AG04449 (cell line): ENCODE measurements at places on chromosomes 3 and 15.

GRCh38 chr3:171195686-171196085 is 169.2 kb upstream of the SLC2A2 start:
- no peak for DNase-seq

DNA sequence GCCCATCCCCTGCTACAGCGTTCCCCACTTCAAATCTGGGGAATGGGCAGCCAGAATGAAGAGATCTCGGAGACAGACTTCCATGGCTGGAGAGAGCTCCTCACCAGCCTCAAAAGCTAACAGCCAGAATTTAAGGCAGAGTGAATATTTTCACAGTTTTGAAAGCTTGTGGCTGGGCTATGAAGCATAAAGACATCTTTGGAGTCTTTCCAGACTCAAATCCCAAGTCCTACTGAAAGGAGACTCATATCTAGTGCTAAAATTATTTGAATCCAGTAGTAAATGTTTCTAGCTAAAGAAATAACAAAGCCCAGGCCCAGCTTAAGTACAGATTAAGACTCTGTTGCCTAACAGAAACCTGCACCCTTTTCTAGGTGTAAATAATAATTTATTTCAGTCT is 628.4 kb upstream of the ALCAM start:
- peak; percentile 19 for DNase-seq

DNA sequence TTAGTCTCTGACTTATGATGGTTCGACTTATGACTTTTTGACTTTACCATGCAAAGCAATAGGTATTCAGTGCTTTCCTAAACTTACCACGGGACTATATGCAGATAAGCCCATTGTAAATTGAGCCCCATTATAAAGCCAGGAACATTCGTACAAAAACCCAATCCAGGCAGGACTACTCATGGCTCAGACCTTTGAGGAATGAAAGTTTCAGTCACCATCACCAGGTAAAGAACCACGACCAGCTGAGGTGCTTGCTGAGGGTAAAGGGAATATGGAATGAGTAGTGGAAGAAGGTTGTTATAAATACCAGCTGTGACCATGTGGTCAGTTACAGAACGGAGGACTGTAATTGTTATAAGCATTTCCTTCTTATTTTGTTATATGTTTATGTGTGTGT is 54.9 kb upstream of the BNC1 start:
- DNase-seq: no peak

GRCh38 chr3:159624616-159625015 is 364.0 kb upstream of the IL12A start:
- no peak for DNase-seq

DNA sequence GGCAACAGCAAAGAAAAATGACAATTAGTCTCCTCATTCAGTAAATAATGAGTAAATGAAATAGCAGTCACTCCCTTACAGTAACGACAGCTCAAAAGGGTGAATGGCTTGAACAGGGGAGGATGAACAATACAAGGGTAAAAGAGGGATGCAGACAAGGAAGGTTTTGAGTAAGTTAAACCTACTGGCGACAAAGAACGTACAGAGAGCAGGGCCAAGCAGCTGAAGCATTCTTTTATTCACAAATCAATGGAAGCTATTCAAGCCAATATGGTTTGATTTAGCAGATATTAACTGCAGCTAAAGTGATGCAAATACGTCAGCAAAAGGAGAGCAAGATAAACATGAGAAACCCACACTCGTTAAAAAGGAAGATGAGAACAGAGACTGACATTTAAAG is 90.7 kb upstream of the ICE2 start:
- no peak for DNase-seq

DNA sequence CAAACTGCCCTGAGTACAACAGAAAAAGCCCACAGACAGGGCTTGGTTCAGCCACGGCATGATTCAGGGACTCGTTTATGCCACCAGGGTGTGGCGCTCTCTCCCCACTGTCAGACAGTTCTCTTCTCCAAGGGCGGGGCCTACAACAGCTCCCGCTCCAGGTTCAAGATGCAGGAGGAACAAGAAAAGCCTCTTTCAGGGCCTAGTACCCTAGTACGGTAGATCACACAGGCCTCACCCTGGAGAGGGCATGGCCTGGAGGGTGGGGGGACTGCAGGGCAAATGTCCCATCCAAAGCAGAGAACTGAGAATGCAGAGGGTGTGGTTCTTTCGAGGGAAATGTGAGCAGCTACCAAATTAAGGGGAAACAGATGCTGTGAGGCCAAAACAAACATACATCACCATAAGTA is 12.0 kb downstream of the MESD start:
- no peak for DNase-seq

GRCh38 chr3:134009345-134010000 is 20.3 kb downstream of the SLCO2A1 start:
- no peak for DNase-seq

- DNase-seq: no peak
Observed at GRCh38 chr3:3783696-3784095, 15.5 kb upstream of the LRRN1 start.

GRCh38 chr15:29990035-29990434 is 92.7 kb upstream of the GOLGA8J start:
- DNase-seq: no peak

DNA sequence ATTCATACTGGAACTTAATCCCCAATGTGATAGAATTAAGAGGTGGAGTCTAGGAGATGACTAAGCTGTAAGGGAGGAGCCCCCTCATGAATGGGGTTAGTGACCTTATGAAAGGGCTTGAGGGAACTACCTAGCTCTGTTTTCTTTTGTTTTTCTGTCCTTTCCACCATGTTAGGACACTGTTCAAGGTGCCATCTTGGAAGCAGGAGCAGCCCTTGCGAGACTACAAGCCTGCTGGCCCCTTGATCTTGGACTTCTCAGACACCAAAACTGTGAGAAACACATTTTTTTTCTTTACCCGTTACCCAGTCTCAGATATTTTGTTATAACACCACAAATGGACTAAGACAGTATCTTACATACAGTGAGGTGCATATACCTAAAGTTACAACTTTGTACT is 26.5 kb downstream of the GOLGA6A start:
- DNase-seq: no peak

DNA sequence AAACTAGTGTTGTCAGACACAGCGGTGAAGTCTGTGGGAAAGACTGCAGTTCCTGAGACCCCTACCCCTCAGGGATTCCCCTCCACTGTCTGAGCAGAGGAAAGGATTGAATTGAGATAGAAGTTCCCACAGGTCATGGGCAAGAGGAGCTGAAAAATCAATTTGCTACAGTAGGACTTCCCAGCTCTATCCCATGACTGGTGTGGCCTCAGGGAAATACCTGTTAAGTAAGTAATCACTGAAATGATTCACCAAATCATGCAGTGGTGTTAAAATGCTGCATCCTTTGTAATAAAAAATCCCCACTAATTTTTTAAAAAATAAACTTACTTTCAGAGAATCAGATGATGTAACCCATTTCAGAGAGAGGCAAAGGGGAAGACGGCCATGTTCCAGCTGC is 45.0 kb upstream of the SPRED1 start:
- no peak for DNase-seq

- DNase-seq: no peak
Observed at GRCh38 chr3:30768703-30769550, 125.5 kb downstream of the GADL1 start.

DNA sequence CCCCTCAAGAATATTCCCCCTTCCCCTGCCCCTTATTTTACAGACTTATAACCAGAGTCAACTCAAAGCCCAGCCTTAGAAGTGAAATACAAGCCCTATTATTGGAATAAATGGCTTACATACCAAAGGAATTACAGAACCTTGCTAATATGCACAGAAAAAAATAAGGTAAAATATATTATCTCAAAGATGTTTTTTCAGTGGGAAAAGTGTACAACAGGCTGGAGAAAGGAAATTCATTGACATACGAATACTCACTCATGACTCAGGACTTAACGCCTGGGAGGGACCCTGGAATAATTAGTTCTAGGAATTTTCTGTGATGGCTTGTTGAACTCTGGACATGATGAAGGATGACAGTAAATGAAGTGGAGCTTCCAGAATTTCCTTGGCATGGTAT is 27.0 kb downstream of the ARL14 start:
- no peak for DNase-seq
